ENCODE measurements at places on chromosomes 1 and 21.
A peak's percentile ranks its signal among the peaks of the same experiment; 100 is the strongest.

DNA sequence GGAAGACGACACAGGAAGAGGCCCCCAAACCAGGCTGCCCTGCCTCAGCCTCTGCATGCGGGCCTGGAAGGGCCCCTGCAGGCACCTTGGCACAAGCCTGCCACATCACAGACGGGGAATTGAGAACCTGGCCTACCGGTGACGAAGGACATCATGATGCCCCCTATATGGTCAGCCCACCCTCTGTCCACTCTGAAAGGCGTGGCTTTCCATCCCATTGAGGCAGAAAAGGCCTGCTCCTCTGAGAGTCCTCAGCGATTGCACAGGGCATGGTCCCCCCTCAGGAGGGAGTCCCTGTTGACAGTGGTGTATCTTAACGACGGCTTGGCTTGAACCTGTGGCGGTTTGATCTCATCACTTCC, 11.4 kb downstream of the KRTAP10-1 start:
- no peak for DNase-seq

DNA sequence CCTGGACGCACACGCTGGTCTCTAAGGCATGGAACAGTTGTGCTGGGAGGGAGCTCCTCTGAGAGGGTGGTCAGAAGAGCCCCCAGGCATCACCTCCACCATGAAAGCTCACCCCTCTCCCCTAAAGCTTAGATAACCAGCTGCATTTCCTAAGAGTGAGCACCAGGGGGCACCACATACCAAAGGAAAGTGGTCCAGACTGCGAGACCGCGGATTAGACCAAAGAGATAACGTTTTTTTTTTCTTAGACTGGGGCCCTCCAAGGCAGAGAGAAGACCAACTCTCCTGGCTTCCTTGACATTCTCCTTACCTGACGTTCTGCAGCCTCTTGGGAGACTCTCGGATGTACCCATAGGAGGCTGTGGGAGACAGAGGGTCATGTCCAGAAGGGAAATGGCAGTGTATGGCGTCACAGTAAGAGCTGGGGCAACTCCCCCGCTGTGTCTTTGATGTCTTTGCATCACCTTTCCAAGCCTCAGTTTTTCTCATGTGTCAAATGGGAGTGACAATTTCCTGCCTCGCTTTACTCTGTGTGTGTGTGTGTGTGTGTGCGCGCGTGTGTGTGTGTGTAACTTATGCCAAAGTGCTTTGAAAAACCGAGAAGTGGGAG, 12.3 kb upstream of the IFNLR1 start:
- peak; percentile 67 for DNase-seq

DNA sequence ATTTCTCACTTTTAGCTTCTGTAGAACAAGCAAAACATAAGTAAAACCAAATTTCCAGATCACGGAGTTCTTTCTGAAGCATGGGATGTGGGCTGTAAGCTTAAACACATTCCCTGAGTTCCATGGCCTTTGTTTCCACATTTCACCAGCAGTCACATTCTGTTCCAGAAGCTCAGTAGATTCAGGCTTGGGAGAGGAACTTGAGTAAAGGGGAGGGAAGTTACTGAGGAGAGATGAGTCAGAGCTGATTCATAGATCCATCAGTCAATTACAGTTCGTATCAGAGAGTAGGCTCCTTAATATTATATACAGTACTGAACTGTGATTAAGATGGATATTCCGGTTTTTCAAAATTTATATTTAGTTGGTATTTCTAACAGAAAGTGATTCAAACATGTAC, 614.3 kb downstream of the NCAM2 start:
- peak; percentile 81 for DNase-seq

- DNase-seq: no peak
These were observed 83.9 kb upstream of the BMP8A start for GRCh38 chr1:39407510-39407895.

GRCh38 chr1:150021191-150021694, 10.7 kb upstream of the OTUD7B start:
- peak; percentile 76 for DNase-seq

- DNase-seq: no peak
These were observed 326.5 kb downstream of the PDE4B start for GRCh38 chr1:66119148-66119547.

DNA sequence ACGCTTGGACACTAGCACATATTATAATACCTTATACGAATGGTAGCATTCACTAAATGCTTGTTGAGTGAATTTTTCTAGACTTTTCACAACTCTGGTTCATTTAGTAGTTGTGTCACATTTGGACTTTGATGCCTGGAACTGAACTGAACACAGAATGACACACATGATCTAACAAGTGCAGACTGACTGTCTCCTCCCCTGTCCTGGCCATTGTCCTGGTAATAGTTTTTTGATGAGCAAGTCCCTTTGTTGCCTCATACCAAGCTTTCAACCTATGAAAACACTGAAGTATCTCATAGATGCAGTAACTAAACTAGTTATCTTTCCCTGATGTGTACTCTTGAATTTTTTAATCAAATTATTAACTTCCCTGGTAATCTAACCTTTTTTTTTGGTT, 66.4 kb downstream of the LRRC8D start:
- no peak for DNase-seq

GRCh38 chr1:67304023-67304422, 3.6 kb upstream of the IL12RB2 start:
- DNase-seq: no peak

DNA sequence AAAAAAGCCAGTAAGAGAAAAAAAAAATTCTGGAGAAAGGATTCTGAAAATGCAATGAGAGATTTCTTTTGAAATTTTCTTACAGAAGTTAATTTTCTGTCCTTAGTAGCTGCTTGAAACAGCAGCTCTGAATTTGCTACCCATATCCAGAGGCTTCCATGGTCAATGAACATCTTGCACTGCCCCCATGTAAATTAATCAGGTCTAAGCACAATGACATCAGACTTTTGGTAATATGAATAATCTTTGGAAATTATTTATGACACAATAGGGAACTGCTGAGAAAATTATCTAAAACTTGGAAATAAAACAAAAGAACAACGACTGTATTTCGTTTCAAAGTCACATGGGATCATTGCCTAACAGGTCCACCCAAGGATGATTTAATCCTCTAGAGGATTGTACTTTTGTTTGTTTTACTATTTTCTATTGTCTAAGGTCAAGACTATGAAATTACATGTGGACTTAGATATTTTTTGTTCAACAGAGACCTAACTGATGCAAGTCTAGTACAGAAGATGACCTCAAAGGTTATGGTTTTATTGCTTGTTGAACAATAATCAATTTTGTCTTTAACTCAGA, 312.1 kb downstream of the BACH1 start:
- DNase-seq: no peak

DNA sequence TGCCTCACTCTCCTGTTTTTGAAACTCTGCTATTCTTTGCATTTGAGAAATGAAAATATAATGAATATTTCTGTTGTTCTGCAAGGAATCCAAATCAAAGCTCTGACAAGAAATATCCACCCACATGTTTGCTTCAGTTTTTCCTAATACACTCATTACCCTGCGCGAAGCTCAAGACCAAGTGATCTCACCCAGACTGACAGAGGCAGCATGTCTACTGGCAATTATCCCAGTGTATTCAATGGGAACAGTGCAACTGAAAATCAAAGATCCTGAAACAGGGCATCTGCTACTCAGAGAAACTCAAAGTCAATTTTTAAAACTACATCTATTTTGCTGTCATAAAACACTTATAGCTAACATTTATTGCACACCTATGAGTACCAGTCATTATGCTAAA, 321.0 kb upstream of the LRRC7 start:
- DNase-seq: no peak

- DNase-seq: no peak
These were observed 96.0 kb downstream of the ASH1L start for GRCh38 chr1:155466617-155466972.

DNA sequence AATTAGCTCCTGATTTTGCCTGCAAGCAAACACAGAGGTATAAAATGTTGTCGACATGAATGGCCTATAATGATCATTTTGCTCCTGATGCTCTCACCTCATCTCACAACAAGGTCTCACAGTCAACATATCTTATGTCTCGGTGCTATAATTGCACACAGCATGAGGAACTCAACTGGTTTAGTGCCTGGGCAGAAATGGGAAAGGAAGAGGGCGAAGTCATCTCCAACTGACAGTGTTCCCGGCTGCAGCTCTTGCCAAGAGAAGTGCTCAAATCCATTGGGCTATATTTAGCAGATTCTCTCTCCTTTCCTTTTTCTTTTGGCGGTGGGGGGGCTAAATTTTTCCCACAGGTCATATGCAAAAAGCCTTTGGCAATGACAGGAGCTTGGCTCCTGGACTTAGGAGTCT, 53.0 kb downstream of the SLC45A1 start:
- DNase-seq: peak; percentile 74

GRCh38 chr1:243375596-243375995, 119.8 kb downstream of the SDCCAG8 start:
- no peak for DNase-seq

DNA sequence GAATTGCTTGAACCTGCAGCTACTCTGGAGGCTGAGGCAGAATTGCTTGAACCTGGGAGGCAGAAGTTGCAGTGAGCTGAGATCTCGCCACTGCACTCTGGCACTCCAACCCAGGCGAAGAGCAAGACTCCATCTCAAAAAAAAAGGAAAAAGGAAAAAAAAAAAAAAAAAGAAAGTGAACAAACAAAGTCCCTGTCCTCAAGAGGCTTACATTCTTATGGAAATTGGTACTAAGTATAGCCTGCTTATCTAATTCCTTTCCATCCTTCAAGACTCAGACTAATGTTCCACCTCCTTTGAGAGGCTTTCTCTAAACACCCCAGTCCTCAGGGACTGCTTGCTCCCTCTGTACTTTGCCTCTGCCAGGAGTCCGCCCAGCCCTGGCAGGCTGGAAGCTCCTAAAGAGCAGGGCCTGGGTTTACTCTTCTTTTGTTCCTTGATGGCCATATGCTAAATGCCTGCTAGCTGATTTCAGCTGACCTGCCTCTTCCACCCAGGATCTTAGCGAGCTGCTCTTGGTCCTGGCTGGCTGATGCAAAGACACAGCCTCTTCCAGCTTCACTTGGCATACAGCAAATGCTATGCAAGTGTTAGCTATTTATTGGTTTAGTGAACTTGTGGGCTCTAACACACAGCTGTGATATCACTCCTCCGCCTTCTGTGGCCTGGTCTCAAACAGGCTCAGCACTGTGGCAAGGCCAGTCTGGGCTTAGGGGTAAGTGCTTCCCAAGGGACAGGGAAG, 9.8 kb downstream of the SLC9A1 start:
- peak; percentile 89 for DNase-seq

Data from myocyte (in vitro differentiated cells).